ENCODE measurements at places on chromosomes 3 and 15. TPM values are rescaled to one million over a fixed set of nuclear protein-coding genes. Genes with fewer than 3 reads are reported as not detected.

Gene SLC2A2
- not detected for total RNA-seq

Gene MUC13
- total RNA-seq, result not detected

Gene KNL1
- total RNA-seq, result 11.2 TPM

Gene SLC28A2
- total RNA-seq, result not detected

DNA sequence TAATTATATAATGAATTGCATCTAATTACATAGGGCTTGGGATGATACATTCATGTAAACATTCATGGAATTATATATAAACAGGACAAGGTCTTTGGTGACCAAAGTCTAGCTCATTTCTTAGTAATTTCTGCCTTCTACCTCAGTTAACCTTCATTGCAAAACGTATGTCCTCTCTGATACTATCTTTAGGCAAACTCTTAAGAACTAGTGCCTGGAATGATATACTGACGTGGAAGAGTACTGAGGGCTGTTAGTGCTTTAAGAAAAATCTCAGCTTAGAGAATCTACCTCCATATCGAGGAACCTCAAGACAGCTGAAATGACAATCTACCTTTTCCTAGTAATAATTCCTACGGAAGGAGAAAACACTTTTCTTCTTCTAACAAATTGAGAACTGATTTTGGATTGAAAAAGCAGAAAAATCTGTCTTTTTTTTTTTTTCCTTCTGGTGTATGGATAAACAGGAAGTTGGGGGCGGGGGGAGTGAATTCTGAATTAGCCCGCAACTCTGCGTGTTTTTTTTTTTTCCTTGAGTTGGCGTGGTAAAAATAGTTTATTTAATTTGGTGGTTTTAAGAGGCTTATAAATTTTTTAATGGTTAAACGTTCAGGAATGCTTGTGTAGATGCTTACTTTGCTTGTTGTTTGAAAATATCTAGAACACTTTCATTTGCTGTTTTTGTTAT, 43.2 kb downstream of the RARB start:
- peaks cover 8% of the 10 kb centered on the region for H3K4me1 ChIP-seq
- DNase-seq, result no peak
- H3K27me3 ChIP-seq, result no peaks in the 10 kb centered on the region
- H3K4me3 ChIP-seq, result no peak overlapping the region
- no peaks in the 10 kb centered on the region for H3K36me3 ChIP-seq

GRCh38 chr15:45885801-45886200, 251.0 kb downstream of the SQOR start:
- H3K4me3 ChIP-seq, result no peak overlapping the region
- no peaks in the 10 kb centered on the region for H3K36me3 ChIP-seq
- no peaks in the 10 kb centered on the region for H3K27me3 ChIP-seq
- no peak for DNase-seq
- H3K27ac ChIP-seq, result no peak overlapping the region

DNA sequence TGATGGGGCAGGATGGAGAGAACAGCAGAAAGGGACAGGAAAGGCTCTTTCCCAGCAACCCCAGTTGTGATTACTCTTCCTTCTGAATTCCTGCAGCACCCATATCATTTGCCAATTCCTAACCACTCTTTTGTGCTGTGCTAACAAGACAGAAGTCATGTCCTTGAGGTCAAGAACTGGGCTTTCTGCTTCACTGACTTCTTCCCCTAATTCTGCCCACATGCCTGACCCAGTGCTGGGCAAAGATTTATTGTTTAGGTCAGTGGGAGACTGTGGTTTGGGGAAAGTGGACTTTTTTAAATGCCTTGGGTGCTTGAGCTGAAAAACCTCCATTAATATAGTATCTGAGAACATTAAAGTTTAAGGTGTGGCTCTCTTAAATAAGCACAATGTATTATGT, 4.2 kb upstream of the EFCAB12 start:
- peaks cover 6% of the 10 kb centered on the region for H3K4me1 ChIP-seq
- H3K4me3 ChIP-seq, result no peak overlapping the region
- no peak for DNase-seq
- H3K27ac ChIP-seq, result no peak overlapping the region
- no peaks in the 10 kb centered on the region for H3K27me3 ChIP-seq

GRCh38 chr15:74955796-74956647, 550 bp downstream of the RPP25 start:
- H3K27me3 ChIP-seq, result peaks cover 40% of the 10 kb centered on the region
- peaks cover 55% of the 10 kb centered on the region for H3K4me1 ChIP-seq
- no peak for DNase-seq

- no peak for DNase-seq
- H3K36me3 ChIP-seq, result peaks cover 8% of the 10 kb centered on the region
- H3K27ac ChIP-seq, result no peak overlapping the region
- no peaks in the 10 kb centered on the region for H3K27me3 ChIP-seq
- H3K4me3 ChIP-seq, result no peak overlapping the region
Measured at GRCh38 chr3:57604971-57605370, 7.8 kb upstream of the ARF4 start.

DNA sequence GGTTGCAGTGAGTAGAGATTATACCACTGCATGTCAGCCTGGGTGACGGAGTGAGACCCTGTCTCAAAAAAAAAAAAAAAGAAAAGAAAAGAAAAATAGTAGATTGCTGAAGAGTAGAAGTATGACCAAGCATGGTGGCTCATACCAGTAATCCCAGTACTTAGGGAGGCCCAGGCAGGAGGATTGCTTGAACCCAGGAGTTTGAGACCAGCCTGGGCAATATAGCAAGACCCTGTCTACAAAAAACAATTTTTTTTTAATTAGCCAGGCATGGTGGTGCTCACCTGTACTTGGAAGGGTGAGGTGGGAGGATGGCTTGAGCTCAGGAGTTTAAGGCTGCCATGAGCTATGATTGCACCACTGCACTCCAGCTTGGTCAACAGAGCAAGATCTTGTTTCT, 2.5 kb downstream of the NKTR start:
- no peak for DNase-seq
- no peaks in the 10 kb centered on the region for H3K27me3 ChIP-seq
- peaks cover 7% of the 10 kb centered on the region for H3K4me1 ChIP-seq
- H3K36me3 ChIP-seq, result peaks cover 5% of the 10 kb centered on the region
- H3K4me3 ChIP-seq, result no peak overlapping the region

All from spinal cord (tissue), 10 donors.